ENCODE measurements at places on chromosomes 11 and 22.

- peak; percentile 59 for DNase-seq
These were observed 5.5 kb downstream of the TTC28 start for GRCh38 chr22:28674121-28674563.

DNA sequence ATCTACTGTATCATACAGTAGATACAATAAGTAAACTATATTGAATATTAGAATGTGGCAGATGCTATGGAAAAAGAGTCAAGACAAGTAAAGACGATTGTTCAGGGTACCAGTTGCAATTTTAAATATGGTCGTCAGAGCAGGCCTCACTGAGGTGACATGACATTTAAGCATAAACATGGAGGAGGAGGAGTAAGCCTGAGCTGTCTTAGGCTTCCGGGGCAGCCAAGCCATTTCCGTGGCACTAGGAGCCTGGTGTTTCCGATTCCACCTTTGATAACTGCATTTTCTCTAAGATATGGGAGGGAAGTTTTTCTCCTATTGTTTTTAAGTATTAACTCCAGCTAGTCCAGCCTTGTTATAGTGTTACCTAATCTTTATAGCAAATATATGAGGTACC lies 14.5 kb downstream of the PIK3IP1 start:
- DNase-seq: no peak

- DNase-seq: no peak
These were observed 4.3 kb upstream of the OR52E1 start for GRCh38 chr11:5065027-5065426.

DNA sequence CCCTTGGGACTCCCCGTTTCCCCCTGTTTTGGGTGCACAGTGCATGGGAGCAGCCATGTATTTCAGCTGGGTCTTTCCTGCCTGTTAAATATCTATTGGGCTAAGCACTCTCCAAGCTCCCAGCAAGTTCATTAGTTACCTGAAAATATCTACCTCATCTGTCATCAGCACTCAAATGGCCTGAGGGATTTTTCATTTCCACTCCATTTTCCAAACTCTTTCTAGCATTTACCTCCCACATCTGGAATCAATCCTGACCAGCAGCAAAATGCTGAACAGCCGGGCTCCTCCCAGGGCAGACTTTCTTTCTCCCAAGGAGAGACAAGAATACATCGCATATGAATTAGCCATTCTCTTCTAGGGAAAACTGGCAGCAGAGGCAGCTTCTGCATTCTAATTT lies 273.5 kb upstream of the MPPED2 start:
- no peak for DNase-seq

GRCh38 chr22:27097506-27097905 lies 440.1 kb downstream of the MIAT start:
- DNase-seq: no peak

- DNase-seq: no peak
These were observed 395.6 kb downstream of the LARGE1 start for GRCh38 chr22:33524511-33525260.

GRCh38 chr11:17277024-17277584 lies 565 bp downstream of the NUCB2 start:
- peak; percentile 42 for DNase-seq

- no peak for DNase-seq
These were observed 165.3 kb downstream of the TTC28 start for GRCh38 chr22:28514321-28514821.

DNA sequence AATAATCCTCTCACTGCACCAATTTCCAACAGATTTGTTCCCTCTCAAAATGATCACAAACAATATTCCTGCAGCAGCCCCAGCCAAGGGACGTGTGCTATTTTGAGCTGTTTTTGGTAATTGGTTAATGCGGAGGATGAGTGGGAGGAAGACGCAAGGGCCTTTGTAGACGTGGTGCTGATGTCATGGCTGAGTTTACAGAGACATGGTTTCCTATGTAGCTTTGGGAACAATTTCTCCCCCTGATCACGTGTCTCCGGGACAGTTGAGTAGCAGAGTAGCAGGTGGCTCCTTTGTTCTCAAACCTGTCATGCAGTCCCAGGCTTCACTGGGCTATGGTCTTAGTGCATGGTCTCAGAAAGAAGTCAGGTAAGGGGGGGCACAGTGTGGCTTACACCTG lies 183.2 kb upstream of the NECTIN1 start:
- no peak for DNase-seq

DNA sequence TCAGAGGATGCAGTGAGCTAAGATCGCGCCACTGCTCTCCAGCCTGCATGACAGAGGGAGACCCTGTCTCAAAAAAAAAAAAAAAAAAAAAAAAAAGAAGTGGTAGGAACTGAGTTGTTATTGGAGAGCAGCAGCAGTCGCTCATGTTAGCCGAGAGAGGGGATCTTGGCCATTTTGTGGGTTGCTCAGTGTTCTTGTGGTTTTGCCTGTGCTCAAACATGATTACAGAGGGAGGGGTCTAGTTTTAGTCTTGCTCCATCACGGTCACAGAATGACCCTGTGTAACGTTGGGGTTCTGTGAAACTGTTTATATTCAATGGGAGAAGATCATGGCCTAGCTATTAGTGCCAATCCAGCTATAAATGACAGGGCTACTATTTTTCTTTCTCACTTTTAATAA lies 1.9 kb downstream of the DPAGT1 start:
- DNase-seq: no peak

- no peak for DNase-seq
These were observed 84.4 kb downstream of the GALNT18 start for GRCh38 chr11:11537372-11537771.

DNA sequence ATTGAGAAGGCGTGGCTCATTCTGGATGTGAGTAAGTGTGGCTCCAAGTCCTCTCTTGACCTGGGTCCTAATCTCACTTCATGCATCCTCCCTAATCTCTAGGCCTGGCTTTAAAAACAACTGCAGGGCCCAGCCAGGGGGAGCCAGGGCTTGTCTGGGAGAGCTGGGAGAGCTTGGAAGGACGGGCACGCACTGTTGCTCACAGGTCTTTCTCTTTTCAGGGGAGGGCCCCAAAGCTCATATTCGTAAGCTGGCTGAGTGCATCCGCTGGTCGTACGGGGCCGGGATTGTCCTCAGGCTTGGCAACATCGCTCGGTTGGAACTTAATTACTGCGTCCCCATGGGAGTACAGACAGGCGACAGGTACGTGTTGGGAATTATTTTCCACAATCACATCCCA lies 34.1 kb upstream of the PARVB start:
- no peak for DNase-seq

GRCh38 chr11:121412000-121412587 lies 40.0 kb upstream of the SORL1 start:
- no peak for DNase-seq

- no peak for DNase-seq
These were observed 6.4 kb downstream of the PTPRJ start for GRCh38 chr11:47986742-47987141.
